ENCODE measurements at places on chromosomes 5 and 9.

GRCh38 chr9:78620303-78620702, 323.4 kb downstream of the PSAT1 start:
- no peak for DNase-seq

DNA sequence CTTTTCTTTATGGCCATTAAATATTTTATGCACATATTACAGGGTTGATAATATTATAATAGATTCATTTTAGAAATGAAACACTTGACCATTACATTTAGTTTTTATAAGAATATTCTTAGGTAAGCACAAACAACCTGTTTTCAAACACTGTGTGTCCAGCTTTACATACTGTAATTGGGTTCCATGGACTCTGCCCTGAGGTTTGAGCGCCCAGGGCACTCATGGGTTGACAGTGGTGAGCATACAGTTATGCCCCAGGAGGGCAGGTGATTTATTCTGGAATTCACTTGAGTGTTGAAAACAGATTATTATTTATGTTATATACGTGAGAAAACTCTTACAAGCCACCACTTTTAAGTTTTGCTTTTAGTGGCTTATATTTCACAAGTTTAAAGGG, 33.7 kb downstream of the TRIO start:
- DNase-seq, result no peak

DNA sequence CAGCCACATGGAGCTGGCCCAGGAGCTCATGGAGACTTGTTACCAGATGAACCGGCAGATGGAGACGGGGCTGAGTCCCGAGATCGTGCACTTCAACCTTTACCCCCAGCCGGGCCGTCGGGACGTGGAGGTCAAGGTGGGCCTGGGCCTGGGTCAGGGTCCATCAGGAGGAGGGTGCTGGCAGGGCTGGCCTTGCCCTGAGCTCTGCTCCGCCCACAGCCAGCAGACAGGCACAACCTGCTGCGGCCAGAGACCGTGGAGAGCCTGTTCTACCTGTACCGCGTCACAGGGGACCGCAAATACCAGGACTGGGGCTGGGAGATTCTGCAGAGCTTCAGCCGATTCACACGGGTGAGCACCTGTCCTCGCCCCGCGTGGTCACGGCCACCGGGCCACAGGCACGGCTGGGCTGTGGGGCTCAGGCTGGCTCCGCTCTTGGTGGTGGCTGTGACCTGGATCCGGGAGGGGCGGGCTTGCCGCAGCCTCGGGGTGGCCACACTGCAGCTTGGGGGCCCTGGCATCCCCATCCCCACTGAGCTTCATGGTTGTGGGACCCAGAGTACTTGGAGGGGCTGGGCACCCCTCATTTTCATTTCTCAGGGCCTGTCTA, 7.1 kb downstream of the DPP7 start:
- no peak for DNase-seq

DNA sequence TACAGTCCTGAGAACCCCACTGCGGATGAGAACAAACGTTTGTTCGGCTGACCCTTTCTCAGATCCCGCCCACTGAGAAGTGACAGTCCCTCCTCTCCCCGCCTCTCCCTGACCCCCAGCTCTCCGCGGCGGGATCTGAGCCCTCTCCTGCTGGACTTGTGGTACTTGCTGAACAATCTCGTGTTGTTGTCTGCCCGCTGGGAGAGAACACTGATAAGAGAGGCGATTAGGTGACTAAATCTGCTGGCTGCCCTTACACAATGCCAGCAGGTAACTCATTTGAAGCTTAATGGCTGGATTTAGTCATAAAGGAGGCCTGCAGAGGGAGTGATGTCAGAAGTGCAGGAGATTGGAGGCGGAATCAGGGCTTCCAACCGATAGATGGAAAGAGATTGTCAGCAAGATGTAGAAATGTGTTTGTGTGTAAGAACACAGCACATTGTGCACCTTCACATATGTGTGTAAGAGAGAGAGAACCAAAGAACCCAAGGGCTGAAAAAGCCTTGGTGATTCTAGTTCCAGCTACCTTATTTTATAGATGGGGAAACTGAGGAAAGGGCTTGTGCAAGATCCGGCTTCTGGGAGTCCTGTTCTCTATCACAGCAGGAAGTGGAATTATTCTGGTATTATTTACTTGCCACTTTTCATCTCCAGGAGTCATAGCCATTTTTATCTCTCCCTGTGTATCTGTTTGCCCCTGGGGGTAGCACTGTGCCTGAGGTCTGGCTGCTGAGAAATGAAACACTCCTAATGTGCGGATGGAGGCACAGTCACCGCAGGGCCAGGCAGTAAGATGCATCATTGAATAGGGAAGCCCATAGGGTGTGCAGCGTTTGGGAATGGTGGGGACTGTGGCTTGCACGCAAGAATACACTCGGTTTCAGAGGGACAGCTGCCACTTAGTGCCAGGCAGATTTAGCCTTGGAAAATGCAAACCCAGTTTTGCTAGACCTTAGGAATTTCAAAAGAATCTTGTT, 203.7 kb upstream of the MSX2 start:
- peak; percentile 2 for DNase-seq

DNA sequence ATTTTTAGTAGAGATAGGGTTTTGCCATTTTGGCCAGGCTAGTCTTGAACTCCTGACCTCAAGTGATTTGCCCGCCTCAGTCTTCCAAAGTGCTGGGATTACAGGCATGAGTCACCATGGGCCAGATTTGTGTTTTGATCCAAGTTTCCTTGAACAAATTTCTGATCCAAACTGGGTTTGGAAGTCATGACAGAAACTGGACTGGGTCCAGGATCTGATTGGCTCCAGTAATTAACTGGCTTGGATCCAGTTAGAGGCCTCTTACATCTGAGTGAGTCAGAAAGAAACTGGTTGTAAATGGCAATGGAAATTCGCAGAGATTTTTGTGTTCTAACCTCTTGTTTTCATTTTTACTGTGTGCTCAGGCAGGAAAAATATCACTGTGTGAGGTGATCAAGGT, 141.6 kb downstream of the SLC25A46 start:
- no peak for DNase-seq

DNA sequence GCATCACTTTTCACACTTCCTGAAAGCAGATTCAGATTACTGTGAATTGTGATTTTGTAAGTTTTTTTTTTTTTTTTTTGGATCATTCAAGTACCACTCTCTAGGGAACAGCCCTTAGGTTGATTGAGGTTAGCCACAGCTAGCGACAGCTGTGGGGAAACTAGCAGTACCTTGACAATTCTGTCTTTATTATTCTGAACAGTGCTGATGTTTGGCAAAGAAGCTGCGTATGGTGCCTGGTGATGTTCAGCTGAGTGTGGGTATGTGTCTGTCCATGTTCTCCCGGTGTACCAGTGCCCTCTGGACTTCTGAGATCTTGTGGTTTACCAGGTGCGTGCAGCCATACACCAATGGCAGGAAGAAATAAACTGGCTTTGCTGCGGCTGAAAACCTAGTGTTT, 117.3 kb upstream of the PLPPR1 start:
- DNase-seq, result no peak

DNA sequence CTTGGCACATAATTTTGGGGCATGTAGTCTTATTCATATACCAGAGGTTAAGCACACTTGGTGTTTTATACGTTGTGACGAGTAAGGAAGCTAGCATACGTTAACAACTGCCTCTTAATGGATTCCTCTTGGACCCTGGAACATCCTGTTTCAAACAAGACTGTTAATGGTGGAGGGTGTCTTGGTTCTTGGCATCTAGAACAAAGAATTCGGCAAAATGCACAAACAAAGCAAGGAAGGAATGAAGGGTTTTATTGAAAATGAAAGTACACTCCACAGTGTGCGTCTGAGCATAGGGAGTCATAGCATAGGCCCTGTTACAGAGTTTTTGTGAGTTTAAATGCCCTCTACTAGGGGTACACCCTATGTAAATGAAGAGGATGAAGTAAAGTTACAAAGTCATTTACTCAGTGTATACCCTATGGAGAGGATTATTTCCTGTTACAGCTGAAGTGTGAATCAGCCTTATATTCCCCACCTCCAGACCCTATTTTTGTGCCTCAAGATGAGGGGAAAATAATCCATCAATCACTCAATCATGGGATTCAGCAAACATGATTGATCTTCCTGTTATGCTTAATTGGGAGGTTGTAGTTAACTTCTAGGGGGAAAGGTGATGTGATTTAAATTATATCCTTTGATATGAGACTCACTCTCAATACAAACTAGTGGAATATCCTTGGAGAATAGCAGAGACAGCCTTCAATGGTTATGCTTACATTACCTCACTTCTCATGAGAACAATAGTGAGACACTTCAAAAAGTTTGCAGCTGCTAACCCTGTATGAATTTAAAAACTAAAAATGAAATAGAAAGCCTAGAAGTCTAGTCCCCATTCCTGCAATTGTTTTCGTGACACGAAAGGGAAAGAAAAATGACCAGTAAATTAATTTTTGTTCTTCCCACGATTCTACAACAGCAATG, 84.9 kb upstream of the MYO10 start:
- no peak for DNase-seq

DNA sequence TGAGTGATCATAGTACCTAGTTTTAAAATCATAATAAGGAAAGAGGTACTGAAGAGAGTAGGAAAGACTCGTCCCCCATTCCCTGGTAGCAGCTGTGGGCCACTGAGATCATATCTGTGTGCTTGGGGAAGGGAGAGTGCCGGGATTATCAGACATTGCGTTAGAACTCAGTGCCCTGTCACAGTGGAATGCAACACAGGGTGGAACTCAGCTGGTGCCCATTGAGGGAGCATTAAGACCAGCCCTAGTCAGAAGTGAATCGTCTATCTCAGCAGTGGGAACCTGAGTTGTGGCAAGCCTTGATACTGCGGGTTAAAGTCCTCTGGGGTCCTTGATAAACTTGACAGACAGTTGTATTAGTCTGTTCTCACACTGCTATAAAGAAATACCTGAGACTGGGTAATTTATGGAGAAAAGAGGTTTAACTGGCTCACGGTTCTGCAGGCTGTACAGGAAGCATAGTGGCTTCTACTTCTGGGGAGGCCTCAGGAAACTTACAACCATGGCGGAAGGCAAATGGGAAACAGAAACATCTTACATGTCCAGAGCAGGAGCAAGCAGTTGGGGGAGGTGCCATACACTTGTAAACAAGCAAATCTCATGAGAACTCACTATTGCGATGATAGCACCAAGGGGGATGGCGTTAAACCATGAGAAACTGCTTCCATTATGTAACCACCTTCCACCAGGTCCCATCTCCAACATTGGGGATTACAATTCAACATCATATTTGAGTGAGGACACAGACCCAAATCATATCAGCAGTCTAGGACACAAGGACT, 33.1 kb downstream of the NDUFAF2 start:
- DNase-seq, result no peak

GRCh38 chr9:7209016-7209715, 451.4 kb downstream of the KDM4C start:
- no peak for DNase-seq

- no peak for DNase-seq
Observed at GRCh38 chr5:7053528-7054209, 340.4 kb downstream of the TENT4A start.

GRCh38 chr5:61767231-61768080, 435.4 kb downstream of the ZSWIM6 start:
- DNase-seq, result no peak

DNA sequence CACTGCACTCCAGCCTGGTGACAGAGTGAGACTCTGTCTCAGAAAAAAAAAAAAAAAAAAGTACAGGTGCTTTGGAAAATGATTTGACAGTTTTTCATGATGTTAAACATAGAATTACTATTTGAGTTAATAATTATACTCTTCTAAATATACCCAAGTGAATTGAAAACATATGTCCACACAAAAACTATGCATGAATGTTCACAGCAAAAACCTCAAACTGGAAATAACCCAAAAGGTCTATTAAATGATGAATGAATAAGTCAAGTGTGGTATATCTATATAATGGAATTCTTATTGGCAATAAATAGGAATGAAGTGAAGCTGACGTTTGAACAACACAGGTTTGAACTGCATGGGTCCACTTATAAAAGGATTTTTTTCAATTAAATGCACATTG, 207.2 kb upstream of the DAB2 start:
- no peak for DNase-seq

DNA sequence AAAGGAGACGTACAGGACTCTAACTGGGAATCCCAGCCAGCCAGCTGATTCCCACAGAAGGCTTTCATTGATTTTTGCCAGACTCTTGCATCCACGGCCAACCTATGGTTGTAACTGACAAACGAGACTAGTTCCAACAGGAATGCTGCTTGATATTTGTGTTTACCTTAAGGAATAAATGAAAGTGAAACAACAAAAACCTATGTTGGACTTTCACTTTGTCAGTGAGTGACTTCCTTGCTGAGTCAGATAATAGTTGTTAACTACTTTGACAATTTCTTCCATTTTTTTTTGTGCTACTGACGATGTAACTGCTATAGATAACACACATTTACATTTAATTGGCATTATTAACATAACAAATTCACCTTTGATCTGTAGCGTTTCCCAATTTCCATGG, 63.4 kb upstream of the LRRTM2 start:
- DNase-seq, result no peak

DNA sequence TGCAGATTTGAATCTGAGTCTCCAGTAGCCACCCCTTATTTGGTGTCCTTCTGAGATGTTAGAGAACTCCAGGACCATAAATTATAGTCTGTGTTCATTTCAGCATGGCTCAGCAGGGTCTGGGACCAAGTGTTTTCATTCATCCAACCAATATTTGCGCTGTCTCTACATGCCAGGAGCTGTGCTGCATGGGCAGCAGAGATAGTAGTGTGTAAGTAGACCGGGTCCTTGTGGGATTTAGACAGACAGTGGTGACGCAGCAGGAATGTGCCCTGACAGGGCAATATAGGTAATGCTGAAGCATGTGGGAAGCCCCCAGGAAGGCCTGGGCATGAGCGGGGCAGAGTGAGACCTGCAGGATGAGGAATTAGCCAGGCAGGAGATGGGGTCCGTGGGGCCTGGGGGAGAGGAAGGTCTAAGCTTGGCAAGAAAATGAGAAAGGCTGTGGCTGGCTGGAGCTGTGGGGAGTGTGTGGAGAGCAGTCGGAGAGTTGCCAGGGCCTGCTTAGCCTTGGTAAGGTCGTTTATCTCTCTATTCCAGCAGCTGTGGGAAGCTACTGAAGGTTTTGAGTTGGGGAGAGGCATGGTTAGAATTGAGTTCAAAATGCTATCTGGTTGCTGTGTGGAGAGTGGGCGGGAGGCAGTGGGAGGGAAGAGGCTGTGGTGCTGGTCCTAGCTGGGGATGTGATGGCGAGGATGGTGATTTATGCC, 16.8 kb downstream of the STXBP1 start:
- no peak for DNase-seq

GRCh38 chr5:157511651-157512644, 51.9 kb downstream of the NIPAL4 start:
- peak; percentile 65 for DNase-seq

- DNase-seq, result no peak
Observed at GRCh38 chr5:123448017-123448617, 24.9 kb upstream of the CEP120 start.

DNA sequence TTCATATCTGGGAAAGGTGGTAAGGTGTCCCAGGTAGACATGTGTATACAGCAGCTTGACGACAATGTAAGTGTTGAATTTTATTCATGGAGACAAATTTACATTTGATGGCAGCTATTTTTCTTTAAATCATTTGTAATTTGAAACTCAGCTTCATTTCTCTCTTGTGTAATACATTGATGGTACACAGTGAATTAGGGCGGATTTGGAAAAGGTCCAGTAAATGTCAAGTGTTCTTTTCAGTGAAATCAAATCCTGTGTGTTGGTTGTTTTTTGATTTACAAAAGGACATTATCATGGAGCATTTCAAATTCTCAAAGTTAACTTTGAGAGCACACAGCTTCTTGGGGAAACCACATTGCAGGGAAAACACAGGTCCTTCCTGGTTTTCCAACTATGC, 30.0 kb upstream of the PCSK1 start:
- no peak for DNase-seq

- no peak for DNase-seq
Observed at GRCh38 chr5:164722702-164723101, 1217.3 kb downstream of the MAT2B start.
